ENCODE measurements at places on chromosomes 16 and 17.

DNA sequence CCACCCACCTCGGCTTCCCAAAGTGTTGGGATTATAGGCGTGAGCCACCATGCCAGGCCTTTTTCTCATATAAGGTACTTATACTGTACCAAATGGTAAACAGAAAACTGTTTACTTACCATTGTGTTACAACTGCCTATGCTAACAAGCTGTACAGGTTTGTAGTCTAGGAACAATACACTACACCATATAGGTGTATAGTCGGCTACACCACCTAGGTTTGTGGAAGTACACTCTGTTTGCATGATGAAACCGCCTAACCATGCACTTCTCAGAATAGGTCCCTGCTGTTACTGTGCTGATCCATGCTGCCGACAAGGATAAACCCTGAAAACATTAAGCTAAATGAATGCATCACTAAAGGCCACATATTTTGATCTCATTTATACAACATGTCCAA, 18.9 kb downstream of the DNAJA2 start:
- no peak for DNase-seq

DNA sequence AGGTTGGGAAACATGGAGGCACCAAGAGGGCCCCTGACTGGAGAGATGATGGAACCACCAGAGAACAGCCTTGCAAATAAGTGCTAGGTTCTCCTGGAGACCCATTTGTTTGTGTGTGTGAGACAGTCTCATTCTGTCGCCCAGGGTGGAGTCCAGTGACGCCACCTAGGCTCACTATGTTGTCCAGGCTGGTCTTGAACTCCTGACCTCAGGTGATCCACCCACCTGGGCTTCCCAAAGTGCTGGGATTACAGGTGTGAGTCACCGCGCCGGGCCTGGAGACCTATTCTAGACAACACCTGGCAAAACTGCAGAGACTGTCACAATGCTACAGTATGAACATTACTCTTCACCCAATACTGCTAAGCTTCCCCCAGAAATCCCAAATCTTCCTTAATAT, 1.5 kb downstream of the NPLOC4 start:
- DNase-seq, result no peak

GRCh38 chr17:75307957-75308731, 18.9 kb upstream of the SLC25A19 start:
- no peak for DNase-seq

GRCh38 chr17:21024024-21024423, 18.8 kb downstream of the USP22 start:
- no peak for DNase-seq

- DNase-seq, result no peak
Measured at GRCh38 chr17:4064366-4064765, 78.5 kb downstream of the ZZEF1 start.

GRCh38 chr16:88431651-88432050, 21.4 kb upstream of the ZFPM1 start:
- DNase-seq, result no peak

Measured in A172 (cell line).